ENCODE measurements at places on chromosomes 3 and 15.

DNA sequence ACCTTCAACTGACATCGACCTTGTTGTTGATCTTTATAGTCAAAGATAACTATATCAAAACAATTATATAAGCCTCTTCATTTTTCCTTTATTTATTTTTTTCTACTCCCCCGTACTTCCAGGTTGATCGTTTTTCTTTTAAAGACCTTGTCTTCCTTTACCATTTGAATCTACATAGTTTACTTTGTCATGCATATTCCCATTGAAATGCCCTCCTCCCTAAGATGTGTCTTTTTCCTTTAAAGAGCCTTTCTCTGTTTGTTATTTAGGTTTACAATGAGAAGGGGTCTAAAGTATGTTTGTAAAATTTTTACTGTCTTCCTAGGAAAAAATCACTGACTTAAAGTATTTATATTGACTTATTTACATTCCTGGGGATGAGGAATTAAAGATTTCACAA lies 29.4 kb upstream of the ZNF717 start:
- DNase-seq, result no peak

GRCh38 chr15:39275066-39275465 lies 305.8 kb upstream of the THBS1 start:
- DNase-seq, result no peak

DNA sequence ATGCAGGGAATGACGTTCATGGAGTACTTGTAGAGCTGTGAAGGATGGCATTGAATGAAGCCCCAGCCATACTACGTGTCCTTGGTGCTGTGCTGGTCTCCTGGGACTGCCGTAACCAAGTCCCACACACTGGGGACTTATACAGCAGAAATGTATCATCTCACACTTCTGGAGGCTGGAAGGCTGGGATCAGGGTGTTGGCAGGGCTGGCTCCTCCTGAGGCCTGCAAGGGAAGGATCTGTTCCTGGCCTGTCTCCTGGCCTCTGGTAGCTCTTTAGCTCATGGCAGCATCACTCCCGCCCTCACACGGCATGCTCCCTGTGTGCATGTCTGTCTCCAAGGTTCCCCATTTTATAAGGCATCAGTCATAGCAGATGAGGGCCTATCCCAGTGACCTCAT lies 29.5 kb upstream of the GABRG3 start:
- DNase-seq, result no peak

DNA sequence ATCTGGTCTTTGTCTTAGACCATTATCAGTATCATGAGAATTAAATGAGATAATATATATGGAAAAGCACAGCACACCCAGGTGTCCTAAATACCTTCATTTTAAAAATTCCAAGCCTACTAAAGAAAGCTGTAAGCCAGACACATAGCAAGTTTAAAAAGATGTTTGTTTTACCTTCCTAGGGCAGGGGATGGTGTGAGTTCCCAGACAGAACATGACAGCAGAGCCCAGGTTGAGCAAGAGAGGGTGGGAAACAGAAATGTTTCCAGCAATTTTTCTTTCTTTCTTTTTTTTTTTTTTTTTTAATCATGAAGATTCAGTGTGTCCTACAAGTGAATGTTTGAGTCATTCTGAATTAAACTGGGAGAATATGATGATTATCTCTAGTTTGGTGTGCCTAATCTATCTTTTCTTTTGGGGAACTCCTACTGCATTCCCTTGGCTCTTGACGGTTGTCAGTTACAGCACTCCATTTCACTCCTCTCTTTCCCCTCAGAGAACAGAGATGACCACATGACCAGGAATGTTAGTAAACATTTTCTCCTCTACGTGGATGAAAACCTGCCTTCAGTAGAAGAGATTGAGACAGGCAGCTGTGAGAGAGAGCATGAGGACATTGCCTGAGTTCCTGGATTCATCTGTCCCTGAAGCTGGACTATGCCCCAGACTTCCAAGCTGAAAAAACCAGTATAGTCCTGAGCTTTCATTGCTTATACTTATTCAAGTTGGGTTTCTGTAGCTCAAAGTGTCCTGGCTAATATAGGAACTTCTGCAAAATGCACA lies 54.5 kb upstream of the ARL14 start:
- no peak for DNase-seq

- DNase-seq, result no peak
Observed at GRCh38 chr3:60399292-60399691, 852.0 kb downstream of the FHIT start.

DNA sequence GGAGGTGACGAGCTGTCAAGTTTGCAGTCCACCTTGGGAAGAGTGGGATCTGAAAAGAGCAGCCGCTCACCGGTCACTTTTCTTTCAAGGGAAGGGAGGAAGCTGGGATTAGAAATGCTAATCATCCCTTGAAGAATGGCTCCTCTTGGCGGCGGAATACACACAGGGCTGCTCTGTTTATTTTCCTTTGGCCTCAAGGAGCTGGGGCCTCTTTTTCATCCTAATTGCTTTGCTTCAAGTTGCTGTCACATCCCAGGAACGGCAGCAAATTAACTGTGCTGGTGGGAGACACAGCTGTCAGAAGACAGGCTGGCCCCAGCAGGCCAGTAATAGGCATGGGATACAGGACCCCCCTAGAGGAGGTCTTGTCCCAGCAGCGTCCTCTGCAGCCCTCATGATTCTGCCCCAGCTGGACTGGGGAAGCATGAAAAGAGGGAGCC lies 6.7 kb downstream of the KBTBD13 start:
- DNase-seq, result no peak

- DNase-seq, result no peak
Observed at GRCh38 chr3:158050461-158050860, 55.8 kb downstream of the SHOX2 start.

- no peak for DNase-seq
Observed at GRCh38 chr3:85068911-85069310, 110.1 kb downstream of the CADM2 start.

DNA sequence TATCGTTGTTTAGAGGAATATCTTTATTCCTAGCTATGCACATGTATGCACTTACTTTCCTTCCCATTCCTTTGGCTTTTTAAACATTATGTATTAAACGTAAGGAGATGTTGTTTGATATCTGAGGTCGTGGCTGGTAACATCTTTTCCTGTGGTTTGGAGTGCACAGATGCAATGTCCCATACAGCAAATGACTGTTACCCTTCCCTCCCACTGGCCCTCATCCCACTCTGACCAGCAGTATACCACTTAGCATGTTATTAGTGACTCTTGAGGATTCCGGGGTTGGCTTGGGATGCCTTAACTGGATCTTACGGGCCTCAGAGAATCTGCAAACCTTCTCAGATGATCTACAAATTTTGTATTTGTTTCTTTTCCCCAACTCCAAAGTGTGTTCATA lies 34.5 kb downstream of the TGFBR2 start:
- DNase-seq, result no peak

- DNase-seq, result no peak
Observed at GRCh38 chr3:94607778-94608177, 544.9 kb downstream of the NSUN3 start.

GRCh38 chr3:102114264-102114979 lies 265.1 kb downstream of the NFKBIZ start:
- no peak for DNase-seq
